ENCODE measurements at places on chromosomes 1 and 21.

- no peak for DNase-seq
Observed at GRCh38 chr1:18413541-18414305, 67.0 kb upstream of the KLHDC7A start.

DNA sequence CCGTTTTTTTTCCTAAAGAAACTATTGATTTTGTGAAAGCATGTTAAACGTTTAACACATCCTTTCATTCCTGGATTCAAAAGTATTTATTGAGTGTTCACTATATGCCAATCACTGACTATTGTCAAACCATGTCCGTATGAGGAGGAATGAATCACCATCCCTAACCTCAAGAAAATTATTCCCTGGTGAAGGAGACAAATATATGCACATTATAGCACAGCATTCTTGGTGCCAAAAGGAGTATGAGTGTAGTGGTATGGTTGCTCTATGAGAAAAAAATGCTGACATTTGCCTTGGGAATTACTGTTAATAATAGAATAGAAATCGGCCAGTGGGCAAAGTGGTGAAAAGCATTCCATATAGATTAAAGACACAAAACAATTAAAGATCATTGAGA lies 1390.1 kb downstream of the MRPL39 start:
- DNase-seq = no peak

DNA sequence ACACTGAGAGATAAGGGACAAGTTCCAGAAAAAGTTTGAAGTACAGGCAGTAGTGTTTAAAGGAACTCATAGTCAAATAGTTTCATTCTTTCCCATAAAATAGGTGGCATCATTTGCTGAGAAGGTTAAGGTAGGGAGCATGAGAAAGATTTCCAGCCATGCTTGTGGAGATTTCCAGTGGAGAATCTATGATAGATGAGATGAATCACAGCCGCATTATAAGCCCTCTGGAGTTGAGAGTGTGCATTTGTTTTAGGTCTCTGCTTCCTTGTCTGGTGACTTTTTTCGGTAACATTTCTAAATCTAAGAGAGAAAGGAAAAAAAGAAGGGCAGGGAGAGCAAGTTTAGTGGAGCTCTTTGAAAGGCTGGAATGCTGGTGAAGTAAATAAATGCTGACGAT lies 108.7 kb downstream of the DISP1 start:
- DNase-seq = no peak

DNA sequence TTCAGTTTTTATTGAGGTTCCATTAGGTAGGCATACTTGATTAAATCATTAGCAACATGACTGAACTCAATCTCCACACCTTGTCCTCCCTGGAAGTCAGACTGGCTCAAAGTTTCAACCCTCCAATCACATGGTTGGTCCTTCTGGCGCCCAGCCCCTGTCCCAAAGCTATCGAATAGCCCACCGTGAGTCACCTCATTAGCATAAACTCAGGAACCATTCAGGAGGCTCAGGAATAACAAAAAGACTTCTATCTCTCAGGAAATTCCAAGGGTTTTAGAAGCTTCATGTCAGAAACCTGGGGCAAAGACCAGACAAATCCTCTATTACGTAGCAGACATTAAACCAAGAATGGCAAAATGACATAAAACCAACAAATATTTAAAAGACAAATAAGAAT lies 78.6 kb downstream of the RGS2 start:
- DNase-seq = no peak

- DNase-seq = no peak
Observed at GRCh38 chr1:176866011-176866714, 298.3 kb downstream of the ASTN1 start.

DNA sequence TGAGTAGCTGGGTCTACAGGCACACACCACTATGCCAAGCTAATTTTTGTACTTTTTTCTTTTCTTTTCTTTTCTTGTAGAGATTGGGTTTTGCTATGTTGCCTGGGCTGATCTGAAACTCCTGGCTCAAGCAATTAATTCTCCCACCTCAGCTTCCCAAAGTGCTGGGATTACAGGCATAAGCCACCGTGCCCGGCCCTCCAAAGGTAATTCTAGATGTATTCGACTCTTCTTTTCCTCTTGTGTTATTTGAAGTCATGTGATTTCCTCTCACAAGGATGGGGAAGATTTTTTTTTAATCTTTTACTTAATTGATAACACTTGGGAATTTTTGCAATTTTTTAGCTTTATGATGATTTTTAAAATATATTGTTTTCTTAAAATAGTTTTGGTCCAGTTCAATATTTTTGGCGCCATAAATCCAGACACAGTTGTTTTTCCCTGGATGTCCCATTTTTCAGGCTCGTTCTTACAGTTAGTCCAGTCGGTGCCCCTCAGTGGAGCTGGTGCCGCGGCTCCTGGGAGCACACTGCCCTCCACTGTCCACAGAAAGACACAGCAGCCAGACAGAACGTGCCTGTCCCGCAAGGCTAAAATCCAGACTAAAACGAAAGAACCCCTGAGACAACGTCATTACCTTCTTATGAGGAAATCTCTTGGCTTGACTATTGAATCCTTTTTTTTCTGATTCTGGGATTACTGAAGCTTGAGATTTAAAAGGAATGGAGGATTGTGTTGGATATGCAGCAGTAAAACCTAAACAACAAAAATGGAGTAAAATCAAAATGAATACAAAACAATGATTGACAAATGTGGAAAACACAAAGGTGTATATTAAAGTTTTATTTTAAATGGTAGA lies 22.4 kb downstream of the STPG1 start:
- peak; percentile 81 for DNase-seq

GRCh38 chr1:197222025-197222685 lies 45.9 kb upstream of the CRB1 start:
- DNase-seq = no peak

- no peak for DNase-seq
Observed at GRCh38 chr1:237187842-237188241, 145.9 kb downstream of the RYR2 start.

Data from heart right ventricle (tissue), 16 donors.